ENCODE measurements at places on chromosomes 16 and 17. TPM values are rescaled to one million over a fixed set of nuclear protein-coding genes. Genes with fewer than 3 reads are reported as not detected.

DNA sequence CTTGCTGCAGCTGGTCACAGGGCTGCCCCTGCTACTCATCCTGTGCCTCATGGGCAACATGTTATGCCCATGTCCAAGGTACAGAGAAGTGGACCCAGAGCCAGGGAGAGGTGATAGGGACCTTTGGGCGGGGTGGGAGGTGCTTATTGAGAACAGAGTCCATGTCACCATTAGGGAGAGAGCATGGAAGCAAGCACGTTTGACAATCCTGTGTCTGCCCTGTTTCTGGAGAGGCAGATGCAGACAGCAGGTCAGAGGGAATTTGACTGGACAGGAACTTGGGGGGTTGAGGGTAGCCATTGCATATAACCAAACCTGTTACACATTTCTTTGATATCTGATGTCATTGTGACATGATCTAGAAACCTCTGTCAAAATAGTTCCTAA lies 14.3 kb upstream of the ARL4D start:
- no peaks in the 10 kb centered on the region for H3K36me3 ChIP-seq
- no peak overlapping the region for H3K4me3 ChIP-seq
- H3K4me1 ChIP-seq: peaks cover 14% of the 10 kb centered on the region
- no peaks in the 10 kb centered on the region for H3K27me3 ChIP-seq
- DNase-seq: no peak

DNA sequence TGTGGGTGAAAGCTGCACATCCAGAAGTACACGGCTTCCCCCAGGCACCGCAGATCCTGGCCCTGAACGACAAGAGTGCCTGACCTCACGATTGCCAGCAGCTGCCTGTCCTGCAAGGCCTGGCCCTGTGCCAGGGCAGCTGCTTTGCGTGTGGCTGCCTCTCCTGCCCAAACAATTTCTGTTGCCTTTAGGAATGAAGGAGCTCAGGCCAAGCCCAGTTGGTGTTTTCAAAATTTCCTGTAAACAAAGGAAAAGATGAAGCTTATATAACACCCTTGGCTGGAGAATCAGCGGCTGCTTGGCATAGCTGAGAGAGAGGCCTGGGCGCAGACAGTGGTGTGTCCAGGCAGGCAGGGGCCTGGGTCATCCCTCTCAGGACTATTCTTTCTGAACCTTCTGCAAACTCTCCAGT lies 11.7 kb upstream of the SLC47A2 start:
- DNase-seq: no peak
- H3K27ac ChIP-seq: no peak overlapping the region
- H3K36me3 ChIP-seq: no peaks in the 10 kb centered on the region
- no peak overlapping the region for H3K4me3 ChIP-seq

DNA sequence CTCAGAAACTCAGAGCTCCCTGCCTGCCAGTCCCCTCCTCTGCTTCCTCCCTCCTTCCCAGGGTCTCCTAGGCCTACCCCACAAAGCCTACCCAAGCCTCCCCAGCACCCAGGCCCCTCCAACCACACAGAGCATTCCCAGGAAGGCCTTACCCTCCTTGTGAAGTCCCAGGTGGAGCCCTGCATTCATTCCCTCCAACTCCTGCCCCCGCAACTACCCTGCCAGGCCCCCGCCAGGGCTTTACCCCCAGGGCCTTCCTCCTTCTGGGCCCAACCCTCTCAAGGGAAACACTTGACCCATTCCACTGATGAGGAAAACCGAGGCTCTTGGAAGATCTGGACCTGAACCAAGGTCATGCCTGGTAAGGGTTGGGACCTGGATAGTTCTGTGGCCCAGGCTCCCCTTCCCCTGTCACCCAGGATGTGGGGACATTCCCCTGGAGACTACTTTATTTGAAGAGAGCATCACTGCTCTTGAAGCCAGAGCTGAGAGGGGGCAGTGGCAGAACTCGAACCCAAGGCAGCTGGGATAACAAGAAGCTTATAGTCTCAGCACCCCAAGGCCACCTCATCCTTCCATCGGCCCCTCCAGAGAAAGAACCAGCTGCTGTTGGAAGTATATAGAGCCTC lies 12.5 kb downstream of the PLLP start:
- H3K4me3 ChIP-seq: no peak overlapping the region
- H3K36me3 ChIP-seq: no peaks in the 10 kb centered on the region
- no peak for DNase-seq
- H3K4me1 ChIP-seq: no peaks in the 10 kb centered on the region
- H3K27me3 ChIP-seq: no peaks in the 10 kb centered on the region

- no peak for DNase-seq
- no peaks in the 10 kb centered on the region for H3K36me3 ChIP-seq
- H3K27me3 ChIP-seq: no peaks in the 10 kb centered on the region
- no peaks in the 10 kb centered on the region for H3K4me1 ChIP-seq
Observed at GRCh38 chr17:7817643-7817964, 16.4 kb upstream of the KDM6B start.

DNA sequence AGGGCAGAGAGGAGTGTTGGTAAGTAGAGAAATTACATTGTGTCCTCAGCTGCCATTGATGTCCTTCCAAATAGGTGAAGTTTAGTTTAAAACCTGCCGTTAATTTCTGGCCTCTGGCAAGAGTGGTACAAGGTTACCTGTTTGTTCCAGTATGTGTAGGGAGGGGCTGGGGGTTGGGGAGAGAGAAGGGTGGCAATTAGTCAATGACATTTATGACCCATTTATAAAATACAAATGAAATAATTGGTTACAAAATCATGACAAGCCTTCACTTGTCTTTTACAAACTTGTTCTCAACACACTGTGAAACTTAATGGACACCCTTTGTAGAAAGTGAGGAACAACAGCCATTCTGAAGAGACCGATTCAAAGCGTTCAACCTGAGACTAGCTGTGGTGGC lies 281.0 kb downstream of the FTO start:
- H3K27me3 ChIP-seq: no peaks in the 10 kb centered on the region
- DNase-seq: no peak
- H3K4me3 ChIP-seq: no peak overlapping the region
- H3K36me3 ChIP-seq: no peaks in the 10 kb centered on the region

DNA sequence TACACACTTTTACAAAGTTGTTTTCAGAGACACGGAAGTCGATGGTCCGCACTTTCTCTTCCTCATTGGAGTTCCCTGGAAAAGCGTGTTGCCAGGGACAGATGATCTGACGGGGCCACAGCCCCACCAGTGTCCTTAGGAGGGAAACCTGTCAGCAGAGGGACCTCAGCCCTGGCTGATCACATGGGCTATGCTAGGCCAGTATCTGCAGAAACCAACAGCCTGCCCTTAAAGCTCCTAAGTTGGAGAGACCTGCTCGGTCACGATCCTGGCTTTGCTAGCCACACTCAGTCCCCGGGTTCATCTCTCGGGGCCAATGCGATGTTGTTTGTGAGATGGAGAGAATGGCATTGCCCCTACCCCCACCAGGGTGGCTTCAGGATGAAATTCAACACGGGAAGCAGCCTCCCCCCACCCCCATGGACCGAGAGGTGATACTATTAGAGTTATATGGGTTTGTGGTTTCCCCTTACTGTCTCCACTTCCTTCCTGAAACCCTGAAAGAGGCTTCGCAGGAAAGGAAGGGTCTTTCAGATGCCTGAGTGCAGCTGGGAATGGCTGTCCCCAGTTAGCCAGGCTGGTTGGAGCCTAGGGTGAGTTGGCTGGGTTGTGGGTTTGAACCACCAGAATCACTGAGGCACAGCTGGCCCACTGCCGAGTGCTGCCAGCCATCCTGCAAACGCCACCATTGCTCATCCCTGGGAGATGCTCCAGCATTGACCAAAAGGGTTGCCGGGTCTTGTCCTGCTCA lies 16.6 kb downstream of the RMI2 start:
- H3K27ac ChIP-seq: no peak overlapping the region
- H3K27me3 ChIP-seq: peaks cover 31% of the 10 kb centered on the region
- peak overlapping the region; percentile 36 for H3K4me3 ChIP-seq

- H3K27me3 ChIP-seq: no peaks in the 10 kb centered on the region
- no peak overlapping the region for H3K4me3 ChIP-seq
- no peaks in the 10 kb centered on the region for H3K4me1 ChIP-seq
- no peak overlapping the region for H3K27ac ChIP-seq
Observed at GRCh38 chr16:76373998-76374397, 96.8 kb downstream of the CNTNAP4 start.

DNA sequence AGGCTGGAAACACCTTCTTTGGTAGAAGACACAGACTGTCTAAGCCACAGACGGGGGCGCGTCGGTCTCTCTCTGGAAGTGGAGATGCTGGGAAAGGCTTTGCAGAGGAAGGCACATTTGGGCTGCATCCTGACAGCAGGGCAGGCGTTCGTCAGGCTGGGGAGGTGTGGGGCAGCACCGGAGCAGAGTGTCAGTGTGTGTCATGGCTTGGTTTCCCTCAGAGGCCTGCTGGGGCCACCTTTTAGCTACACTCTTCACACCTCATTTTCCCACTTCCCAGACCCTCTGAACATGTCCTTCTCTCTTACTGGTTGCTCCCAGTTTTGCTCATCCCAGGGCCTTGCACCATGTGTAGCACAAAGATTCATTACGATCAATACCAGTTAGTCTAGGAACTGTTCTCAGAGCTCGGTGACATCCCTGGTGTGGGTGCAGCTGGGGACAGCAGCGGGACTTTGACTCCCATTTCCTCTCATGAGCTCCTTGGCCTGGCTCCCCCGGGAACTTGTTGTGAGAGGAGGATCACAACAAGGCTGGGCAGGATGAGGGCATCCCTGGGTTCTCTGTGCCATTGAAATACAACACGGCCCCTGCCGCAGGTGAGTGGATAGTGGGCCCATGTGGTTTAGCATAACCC lies 33.1 kb downstream of the SMARCE1 start:
- no peak overlapping the region for H3K4me3 ChIP-seq
- no peaks in the 10 kb centered on the region for H3K36me3 ChIP-seq
- H3K27me3 ChIP-seq: no peaks in the 10 kb centered on the region
- peaks cover 59% of the 10 kb centered on the region for H3K4me1 ChIP-seq
- no peak for DNase-seq

DNA sequence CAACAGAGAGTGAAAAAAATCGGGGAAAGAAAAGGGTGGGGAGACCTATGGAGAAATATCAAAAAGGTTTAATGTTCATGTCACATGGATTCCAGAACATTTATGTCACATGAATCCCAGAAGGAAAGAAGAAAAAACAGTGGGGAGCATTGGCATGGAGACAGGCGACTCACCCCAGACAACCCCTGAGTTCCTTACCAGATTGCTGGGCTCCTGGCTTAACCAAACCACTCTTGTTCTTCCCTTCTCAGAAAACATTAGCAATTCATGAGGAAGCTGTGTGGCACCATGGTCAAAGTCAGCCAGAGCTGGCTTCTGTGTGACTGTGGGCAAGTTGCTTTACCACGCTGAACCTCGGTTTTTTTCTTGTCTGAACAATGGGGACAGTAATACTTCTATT lies 49.6 kb upstream of the CLEC19A start:
- DNase-seq: no peak
- no peaks in the 10 kb centered on the region for H3K27me3 ChIP-seq
- no peaks in the 10 kb centered on the region for H3K36me3 ChIP-seq
- H3K4me1 ChIP-seq: no peaks in the 10 kb centered on the region
- H3K4me3 ChIP-seq: no peak overlapping the region
- H3K27ac ChIP-seq: no peak overlapping the region

GRCh38 chr17:81115749-81116464 lies 49.4 kb upstream of the PVALEF start:
- H3K27ac ChIP-seq: no peak overlapping the region
- no peaks in the 10 kb centered on the region for H3K27me3 ChIP-seq
- H3K4me1 ChIP-seq: peaks cover 12% of the 10 kb centered on the region
- no peaks in the 10 kb centered on the region for H3K36me3 ChIP-seq
- no peak overlapping the region for H3K4me3 ChIP-seq

- H3K4me1 ChIP-seq: peaks cover 63% of the 10 kb centered on the region
- no peaks in the 10 kb centered on the region for H3K36me3 ChIP-seq
- no peaks in the 10 kb centered on the region for H3K27me3 ChIP-seq
- no peak for DNase-seq
Observed at GRCh38 chr17:3915581-3915994, 677 bp downstream of the P2RX1 start.

DNA sequence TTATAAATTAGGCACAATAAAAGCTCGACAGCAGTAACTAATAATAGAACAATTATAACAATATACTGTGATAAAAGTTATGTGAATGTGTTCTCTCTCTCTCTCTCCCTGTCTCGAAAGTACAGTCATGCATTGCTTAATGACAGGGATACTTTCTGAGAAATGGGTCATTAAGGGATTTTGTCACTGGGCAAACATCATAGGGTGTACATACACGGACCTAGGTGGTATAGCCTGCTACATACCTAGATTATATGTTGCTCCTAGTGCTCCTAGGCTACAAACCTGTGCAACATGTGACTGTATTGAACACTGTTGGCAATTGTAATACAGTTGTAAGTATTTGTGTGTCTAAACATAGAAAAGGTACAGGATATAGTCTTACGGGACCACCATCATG lies 6.9 kb downstream of the ZNRF1 start:
- no peak overlapping the region for H3K4me3 ChIP-seq
- H3K36me3 ChIP-seq: no peaks in the 10 kb centered on the region
- H3K27me3 ChIP-seq: no peaks in the 10 kb centered on the region
- DNase-seq: no peak

- H3K27me3 ChIP-seq: no peaks in the 10 kb centered on the region
- peaks cover 3% of the 10 kb centered on the region for H3K4me1 ChIP-seq
- no peak for DNase-seq
- no peaks in the 10 kb centered on the region for H3K36me3 ChIP-seq
Observed at GRCh38 chr16:15404792-15405191, 9.2 kb downstream of the MPV17L start.

DNA sequence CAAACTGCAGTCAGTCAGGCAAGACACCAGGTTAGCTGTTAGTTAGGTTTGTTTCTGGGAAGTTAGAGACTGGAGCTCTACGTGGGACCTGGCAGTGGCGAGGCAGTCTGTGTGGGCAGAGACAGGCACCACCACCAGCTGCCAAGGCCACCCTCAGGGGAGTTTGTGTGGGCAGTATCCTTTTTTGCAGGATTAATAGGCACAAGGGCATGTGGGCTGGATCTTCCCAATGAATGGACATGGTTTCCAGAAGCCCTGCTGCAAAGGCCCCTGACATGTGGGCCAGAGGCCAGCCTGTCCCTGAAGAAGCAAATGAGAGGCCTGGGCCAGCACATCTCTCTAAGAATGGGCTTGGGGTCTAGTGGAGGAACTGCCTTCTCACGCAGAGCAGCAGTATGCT lies 19.2 kb upstream of the SREBF1 start:
- no peaks in the 10 kb centered on the region for H3K27me3 ChIP-seq
- H3K36me3 ChIP-seq: no peaks in the 10 kb centered on the region
- no peak overlapping the region for H3K4me3 ChIP-seq
- no peak for DNase-seq
- no peak overlapping the region for H3K27ac ChIP-seq
- peaks cover 4% of the 10 kb centered on the region for H3K4me1 ChIP-seq

GRCh38 chr16:88921591-88921990 lies 55.1 kb upstream of the PABPN1L start:
- peak overlapping the region; percentile 84 for H3K27ac ChIP-seq
- no peaks in the 10 kb centered on the region for H3K36me3 ChIP-seq
- no peak overlapping the region for H3K4me3 ChIP-seq
- DNase-seq: peak; percentile 61
- H3K4me1 ChIP-seq: peaks cover 56% of the 10 kb centered on the region

GRCh38 chr16:25013751-25014499 lies 1.2 kb downstream of the ARHGAP17 start:
- H3K27ac ChIP-seq: peak overlapping the region; percentile 61
- H3K4me1 ChIP-seq: peaks cover 77% of the 10 kb centered on the region
- H3K36me3 ChIP-seq: peaks cover 38% of the 10 kb centered on the region
- peak; percentile 69 for DNase-seq
- no peaks in the 10 kb centered on the region for H3K27me3 ChIP-seq
- H3K4me3 ChIP-seq: peak overlapping the region; percentile 81

EPX gene
- not detected for polyA plus RNA-seq

TBC1D28 gene
- polyA plus RNA-seq: not detected

CCDC144A gene
- polyA plus RNA-seq: not detected

BCL6B gene
- polyA plus RNA-seq: 0.12 TPM

HCRT gene
- not detected for polyA plus RNA-seq

IL17C gene
- polyA plus RNA-seq: 1.3 TPM

SLC47A1 gene
- polyA plus RNA-seq: not detected

LRRC37A gene
- polyA plus RNA-seq: 2.7 TPM

C17orf67 gene
- polyA plus RNA-seq: 5.0 TPM

NPIPB8 gene
- 0.04 TPM for polyA plus RNA-seq

SEZ6 gene
- polyA plus RNA-seq: not detected

KRTAP3-2 gene
- polyA plus RNA-seq: not detected

Measured in B cell (primary cell).